ENCODE measurements at places on chromosomes 12 and 14. TPM values are rescaled to one million over a fixed set of nuclear protein-coding genes. Genes with fewer than 3 reads are reported as not detected.

DNA sequence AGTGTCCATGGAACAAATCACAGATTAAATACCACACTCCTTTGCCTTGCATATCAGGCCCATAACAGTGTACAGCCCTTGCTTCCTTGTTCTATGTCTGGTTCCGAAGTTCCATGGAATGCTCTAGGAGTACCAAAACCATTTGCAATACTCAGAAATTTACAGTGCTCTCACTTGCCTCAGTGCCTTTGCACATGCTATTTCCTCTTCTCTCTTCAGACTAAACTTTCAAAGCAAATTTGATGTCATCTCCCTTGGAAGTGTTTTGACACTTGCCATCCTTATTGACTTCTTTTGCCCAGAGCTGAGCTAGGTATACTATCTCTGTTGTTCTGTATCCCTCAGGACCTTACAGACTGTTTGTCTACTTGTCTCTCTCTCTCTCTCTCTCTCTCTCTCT is 6.1 kb downstream of the ANO4 start:
- peaks cover 4% of the 10 kb centered on the region for H3K27me3 ChIP-seq
- no peak overlapping the region for H3K4me3 ChIP-seq
- no peak overlapping the region for H3K27ac ChIP-seq
- H3K4me1 ChIP-seq: peaks cover 1% of the 10 kb centered on the region
- no peaks in the 10 kb centered on the region for H3K36me3 ChIP-seq

DNA sequence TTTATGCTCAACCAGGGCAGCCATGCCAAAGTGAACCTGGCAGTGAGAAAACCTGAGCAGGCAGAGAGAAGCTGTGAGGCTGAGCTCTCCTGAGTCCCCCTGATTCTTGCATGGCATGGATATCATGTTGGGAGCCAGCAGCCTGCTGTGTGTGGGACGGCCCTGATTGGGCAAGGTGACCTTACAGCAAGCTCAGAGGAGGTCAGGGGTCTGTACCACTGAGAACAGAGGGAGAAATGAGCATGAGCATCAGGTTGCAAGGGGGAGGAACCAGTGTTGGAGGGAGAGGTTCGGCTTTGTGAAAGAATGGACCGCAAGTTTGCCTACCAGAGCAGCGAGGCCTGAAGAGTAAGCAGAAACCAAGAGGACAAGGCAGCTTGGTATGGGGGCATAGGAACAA is 59.1 kb upstream of the PTGR2 start:
- no peak overlapping the region for H3K4me3 ChIP-seq
- no peak overlapping the region for H3K27ac ChIP-seq
- no peak for DNase-seq
- H3K27me3 ChIP-seq: no peaks in the 10 kb centered on the region
- no peaks in the 10 kb centered on the region for H3K36me3 ChIP-seq

DNA sequence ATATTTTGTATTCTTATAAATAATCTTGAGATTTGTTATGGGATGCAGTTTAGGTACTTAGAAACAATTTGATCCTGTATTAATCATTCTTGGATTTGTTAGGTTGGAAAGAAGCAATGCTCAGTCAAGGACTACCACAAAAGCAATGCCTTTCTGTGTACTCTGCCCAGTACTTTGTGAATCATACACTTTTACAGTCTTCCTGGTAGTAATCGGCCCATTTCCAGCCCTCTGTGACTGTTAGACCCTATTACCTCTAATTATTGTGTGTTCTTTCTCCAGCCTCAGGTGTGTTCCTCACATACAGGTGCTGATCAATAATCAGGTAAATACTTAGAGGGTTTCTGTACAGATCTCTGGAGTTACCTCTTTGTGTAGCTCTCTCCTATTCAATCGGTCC is 609.0 kb downstream of the KCNH5 start:
- H3K27me3 ChIP-seq: no peaks in the 10 kb centered on the region
- no peaks in the 10 kb centered on the region for H3K36me3 ChIP-seq
- H3K4me3 ChIP-seq: no peak overlapping the region
- H3K4me1 ChIP-seq: no peaks in the 10 kb centered on the region

DNA sequence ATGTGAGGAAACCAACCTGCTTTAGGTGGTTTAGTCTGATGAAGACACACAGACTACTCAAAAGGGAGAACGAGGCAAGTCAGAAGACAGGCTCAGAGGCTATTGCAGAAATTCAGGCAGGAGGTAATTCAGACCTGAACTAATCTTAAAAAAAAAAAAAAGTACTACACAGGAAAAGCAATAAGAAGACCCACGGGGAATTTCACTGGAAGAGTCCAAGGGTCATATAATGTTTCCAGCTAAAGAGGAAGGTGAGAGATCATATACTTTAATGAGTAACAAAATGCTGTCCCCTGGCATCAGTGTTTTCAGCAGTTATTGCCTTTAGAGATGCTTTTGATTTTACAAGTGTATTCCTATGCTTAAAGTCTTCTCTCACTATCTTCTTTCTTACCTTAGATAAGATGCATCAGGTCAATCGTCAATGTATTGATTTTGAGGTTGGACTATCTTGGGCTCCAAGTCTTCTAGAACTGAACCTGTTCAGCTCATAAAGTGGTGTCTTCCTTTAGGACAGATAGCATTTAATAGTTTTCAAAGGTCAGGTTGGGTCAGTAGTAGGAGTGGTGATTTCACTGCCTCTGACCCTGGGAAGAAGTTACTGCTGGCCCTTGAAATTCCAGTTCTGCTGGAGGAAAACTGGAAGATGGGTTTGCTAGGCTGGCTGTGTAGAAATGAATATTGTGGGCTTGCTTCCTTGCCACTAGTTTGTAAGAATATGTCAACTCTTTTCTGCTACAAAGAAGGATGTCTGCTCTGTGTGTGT is 60.0 kb downstream of the FAR2 start:
- peak; percentile 54 for DNase-seq
- no peak overlapping the region for H3K4me3 ChIP-seq
- H3K36me3 ChIP-seq: no peaks in the 10 kb centered on the region
- H3K27me3 ChIP-seq: no peaks in the 10 kb centered on the region

DNA sequence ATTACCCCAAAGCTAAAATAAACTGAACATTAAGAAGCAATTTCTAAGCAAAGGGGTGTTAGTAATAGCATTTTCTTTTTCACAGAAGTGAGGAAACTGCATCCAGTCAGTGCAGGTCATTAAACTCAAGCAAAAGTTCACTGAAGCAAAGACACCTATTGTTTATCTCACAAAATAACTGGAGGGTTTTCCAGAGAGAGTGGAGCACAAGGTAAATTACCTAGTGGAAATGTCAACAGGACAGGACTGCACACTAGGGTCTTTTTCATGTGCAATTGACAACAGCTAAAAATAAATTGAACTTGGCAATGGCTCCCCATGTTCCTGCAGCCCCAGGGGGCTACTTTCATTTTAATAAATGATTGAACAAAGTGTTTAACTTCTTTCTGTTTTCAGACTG is 742.0 kb downstream of the GALC start:
- H3K27me3 ChIP-seq: no peaks in the 10 kb centered on the region
- H3K4me3 ChIP-seq: no peak overlapping the region
- no peak for DNase-seq

DNA sequence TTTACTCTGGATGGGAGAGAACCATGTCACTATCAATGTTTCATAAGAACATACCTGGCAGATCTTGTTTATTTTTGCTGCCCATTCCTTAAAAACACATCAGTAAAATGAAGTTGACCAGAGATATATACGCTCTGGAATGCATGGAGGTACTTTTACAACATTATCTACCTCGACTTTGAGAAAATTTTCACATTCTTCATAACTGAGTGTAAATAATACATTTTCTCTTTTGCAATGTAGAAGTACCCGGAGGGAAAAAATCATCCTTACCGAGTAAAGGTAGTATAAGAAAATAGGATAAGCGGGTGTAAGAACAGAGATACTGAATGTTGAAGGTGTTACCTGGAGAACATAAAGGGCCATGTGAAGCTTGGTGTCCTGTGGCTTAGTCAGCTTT is 80.7 kb downstream of the TMEM116 start:
- no peaks in the 10 kb centered on the region for H3K4me1 ChIP-seq
- no peak for DNase-seq
- no peak overlapping the region for H3K4me3 ChIP-seq

GRCh38 chr12:131397493-131398181 is 313.3 kb upstream of the SFSWAP start:
- H3K27ac ChIP-seq: no peak overlapping the region
- no peak for DNase-seq
- H3K4me1 ChIP-seq: no peaks in the 10 kb centered on the region
- no peaks in the 10 kb centered on the region for H3K27me3 ChIP-seq
- H3K36me3 ChIP-seq: no peaks in the 10 kb centered on the region
- H3K4me3 ChIP-seq: no peak overlapping the region

DNA sequence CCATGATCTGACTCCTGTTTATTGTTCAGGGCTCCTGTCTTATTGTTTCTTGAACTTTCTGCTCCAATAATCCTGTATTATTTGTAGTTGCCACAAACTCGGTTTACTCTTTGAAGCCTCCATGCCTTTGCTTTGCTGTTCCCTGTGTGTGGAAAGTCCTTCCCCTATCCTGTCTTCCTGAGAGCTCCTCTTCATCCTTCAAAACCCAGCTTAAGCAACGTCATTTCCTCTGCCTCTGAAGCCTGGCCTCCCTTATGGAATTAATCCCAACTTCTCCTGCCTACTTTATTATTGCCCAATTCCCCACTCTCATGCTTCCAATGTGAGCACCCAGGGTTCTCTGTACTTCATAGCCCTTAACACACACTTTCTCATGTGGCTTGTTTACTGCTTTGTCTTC is 766.2 kb downstream of the MED13L start:
- H3K36me3 ChIP-seq: no peaks in the 10 kb centered on the region
- H3K27me3 ChIP-seq: no peaks in the 10 kb centered on the region
- H3K27ac ChIP-seq: no peak overlapping the region
- H3K4me3 ChIP-seq: no peak overlapping the region
- H3K4me1 ChIP-seq: no peaks in the 10 kb centered on the region

GRCh38 chr12:24770821-24771220 is 178.1 kb downstream of the BCAT1 start:
- no peak overlapping the region for H3K27ac ChIP-seq
- DNase-seq: no peak
- no peaks in the 10 kb centered on the region for H3K27me3 ChIP-seq
- H3K36me3 ChIP-seq: no peaks in the 10 kb centered on the region
- H3K4me3 ChIP-seq: no peak overlapping the region
- H3K4me1 ChIP-seq: no peaks in the 10 kb centered on the region

- peak within 1 kb of the TSS; percentile 89 for H3K27ac ChIP-seq
- peak; percentile 89 for DNase-seq
- H3K4me3 ChIP-seq: peak within 1 kb of the TSS; percentile 78
- H3K36me3 ChIP-seq: no peaks in the 10 kb centered on the region
These were observed at the start of gene TSPAN9 for GRCh38 chr12:3076730-3077571. TSS of gene TSPAN9 (plus strand) at chr12:3077379. CDS start at chr12:3201194, 123,815 bp downstream.

- H3K4me3 ChIP-seq: no peak overlapping the region
- DNase-seq: no peak
- no peaks in the 10 kb centered on the region for H3K36me3 ChIP-seq
- H3K4me1 ChIP-seq: peaks cover 35% of the 10 kb centered on the region
These were observed 80.5 kb downstream of the SAMD4A start for GRCh38 chr14:54647378-54647777.

GRCh38 chr12:95066091-95066855 is 7.1 kb downstream of the NR2C1 start:
- no peaks in the 10 kb centered on the region for H3K36me3 ChIP-seq
- H3K27ac ChIP-seq: no peak overlapping the region
- no peak overlapping the region for H3K4me3 ChIP-seq
- DNase-seq: no peak
- no peaks in the 10 kb centered on the region for H3K27me3 ChIP-seq

DNA sequence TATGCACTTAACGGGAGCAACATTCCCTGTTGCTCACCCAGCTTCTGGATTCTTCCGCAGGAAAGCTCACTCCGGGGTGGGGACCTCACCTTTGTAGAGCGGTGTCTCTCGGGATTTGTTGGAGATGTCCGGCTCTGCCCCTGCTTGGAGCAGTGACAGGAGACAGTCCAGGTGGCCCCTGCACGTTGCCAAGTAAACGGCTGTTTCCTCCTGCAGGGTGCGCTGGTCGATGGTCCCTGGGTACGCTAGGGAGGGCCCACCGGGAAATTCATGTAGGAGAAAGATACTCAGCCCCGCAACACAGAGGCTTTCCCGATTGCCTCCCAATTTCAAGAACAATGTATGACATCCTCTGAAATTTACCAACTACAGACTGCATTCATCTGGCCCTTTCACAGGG is 23.1 kb downstream of the ASB2 start:
- H3K27ac ChIP-seq: no peak overlapping the region
- no peaks in the 10 kb centered on the region for H3K36me3 ChIP-seq
- DNase-seq: no peak
- H3K27me3 ChIP-seq: no peaks in the 10 kb centered on the region

- DNase-seq: no peak
- H3K27me3 ChIP-seq: no peaks in the 10 kb centered on the region
- no peaks in the 10 kb centered on the region for H3K36me3 ChIP-seq
- H3K27ac ChIP-seq: no peak overlapping the region
- no peak overlapping the region for H3K4me3 ChIP-seq
These were observed 36.0 kb downstream of the CACNA2D4 start for GRCh38 chr12:1882405-1882804.

GRCh38 chr12:111585690-111586089 is 13.4 kb downstream of the ATXN2 start:
- no peaks in the 10 kb centered on the region for H3K36me3 ChIP-seq
- DNase-seq: no peak
- H3K4me3 ChIP-seq: no peak overlapping the region
- no peak overlapping the region for H3K27ac ChIP-seq
- H3K27me3 ChIP-seq: no peaks in the 10 kb centered on the region
- H3K4me1 ChIP-seq: peaks cover 7% of the 10 kb centered on the region

GRCh38 chr14:32366256-32366879 is 37.3 kb downstream of the AKAP6 start:
- H3K36me3 ChIP-seq: no peaks in the 10 kb centered on the region
- DNase-seq: peak; percentile 31
- no peak overlapping the region for H3K27ac ChIP-seq
- H3K4me3 ChIP-seq: no peak overlapping the region

- DNase-seq: no peak
- no peaks in the 10 kb centered on the region for H3K36me3 ChIP-seq
- H3K4me3 ChIP-seq: no peak overlapping the region
- H3K27me3 ChIP-seq: no peaks in the 10 kb centered on the region
- H3K4me1 ChIP-seq: no peaks in the 10 kb centered on the region
- H3K27ac ChIP-seq: no peak overlapping the region
These were observed 11.9 kb upstream of the ATP5F1B start for GRCh38 chr12:56657416-56658379.

DNA sequence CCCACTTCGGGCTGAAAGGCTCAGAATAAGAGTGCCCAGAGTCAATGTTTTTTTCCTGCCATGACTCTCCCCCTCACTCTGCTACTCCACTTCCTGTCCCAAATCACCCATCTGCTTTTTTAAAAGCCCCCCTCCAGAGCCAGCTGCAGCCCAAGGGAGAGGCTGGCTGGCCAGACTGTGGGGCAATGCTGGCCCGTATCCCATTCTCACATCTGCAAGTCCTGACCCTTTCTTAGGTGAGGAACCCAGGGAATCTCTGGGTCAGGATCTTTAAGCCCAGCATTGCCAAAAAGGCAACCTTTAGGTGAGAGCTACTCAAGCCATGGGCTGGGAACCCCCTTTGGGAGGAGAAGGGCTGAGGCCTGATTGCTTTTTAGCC is 1.7 kb upstream of the ITGA5 start:
- H3K27ac ChIP-seq: no peak overlapping the region
- H3K4me1 ChIP-seq: peaks cover 13% of the 10 kb centered on the region
- no peak for DNase-seq

Gene EP400
- total RNA-seq: 12.3 TPM

Gene UNC79
- total RNA-seq: 0.20 TPM

Gene TC2N
- total RNA-seq: 72.6 TPM

Gene CMA1
- not detected for total RNA-seq

Gene REP15
- total RNA-seq: 1.6 TPM
